ENCODE measurements at places on chromosomes 6 and 20.

DNA sequence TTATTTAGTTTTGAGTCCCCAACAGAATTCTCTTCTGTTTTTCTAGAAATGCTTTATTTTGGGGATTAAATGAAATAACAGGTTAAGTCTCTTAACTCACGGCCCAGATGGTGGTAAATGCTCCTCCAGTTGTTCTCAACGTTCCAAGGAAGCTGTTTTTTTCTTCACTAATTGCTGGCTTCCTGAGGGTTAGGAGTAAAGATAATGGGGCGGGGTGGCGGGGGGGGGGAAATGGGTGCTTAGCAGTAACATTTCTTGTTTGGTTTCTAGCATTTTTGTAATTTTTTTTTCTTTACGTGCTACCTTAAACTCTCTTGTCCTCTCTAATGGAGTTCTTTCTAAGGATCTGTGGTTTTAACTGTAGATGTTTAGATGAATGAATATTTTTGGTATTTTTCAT is 2.2 kb downstream of the SRSF3 start:
- no peak for DNase-seq

DNA sequence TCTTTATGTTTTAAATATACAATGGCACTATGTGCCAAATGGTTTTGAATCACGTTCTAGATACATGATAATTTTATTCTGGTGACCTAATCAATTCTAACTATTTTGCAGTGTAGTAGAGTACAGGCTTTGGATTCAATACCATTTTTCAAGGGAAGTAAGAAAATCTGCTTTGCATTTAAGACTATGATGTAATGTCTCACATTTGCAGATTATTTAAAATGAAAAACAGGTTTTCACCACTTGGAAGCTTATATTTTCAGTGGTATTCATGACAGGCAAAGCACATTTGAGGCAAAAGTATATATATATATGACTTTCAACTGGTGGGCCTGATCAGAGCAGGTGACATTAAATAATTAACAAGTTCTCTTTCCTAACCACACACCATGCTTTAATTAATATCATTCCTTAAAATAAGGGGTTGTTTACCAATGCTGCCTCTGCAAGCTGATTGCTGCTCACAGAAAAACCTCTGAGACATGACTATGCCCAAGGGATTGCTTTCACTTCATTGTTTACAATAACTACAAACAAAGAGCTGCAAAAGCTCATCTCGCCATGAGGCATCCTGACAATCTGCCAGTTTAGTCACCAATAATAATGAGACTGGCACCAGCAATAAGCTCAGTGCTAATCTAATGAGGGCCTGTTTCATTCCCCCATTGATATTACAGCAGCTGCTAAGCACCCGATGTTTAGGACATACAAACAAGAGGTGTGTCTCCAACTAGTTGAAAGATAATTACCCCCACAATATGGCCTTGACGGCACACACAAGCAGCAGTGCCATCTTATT is 1176.0 kb upstream of the GJE1 start:
- no peak for DNase-seq

- DNase-seq, result no peak
Measured at GRCh38 chr6:21664314-21665109, 71.0 kb downstream of the SOX4 start.

GRCh38 chr6:140237251-140237650 is 862.8 kb upstream of the CITED2 start:
- DNase-seq, result no peak
